ENCODE measurements at places on chromosomes 7 and 10.

DNA sequence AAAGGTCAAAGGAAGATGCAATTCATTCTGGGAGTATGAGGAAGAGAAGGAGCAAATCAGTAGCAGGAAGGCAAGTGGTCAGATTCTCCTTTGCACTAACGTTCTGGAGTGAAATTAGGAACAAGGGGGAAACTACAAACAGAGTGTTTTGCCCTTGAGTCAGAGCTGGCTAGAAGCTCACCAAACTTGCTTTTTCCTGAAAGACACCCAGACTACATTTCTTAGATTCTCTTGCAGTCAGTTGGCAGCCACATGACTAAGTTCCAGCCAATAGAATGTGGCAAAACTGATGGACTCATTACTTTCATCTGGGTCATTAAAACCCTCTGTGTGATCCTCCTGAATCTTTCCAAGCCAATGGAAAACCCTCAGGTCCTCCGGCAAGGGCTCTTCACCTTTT, 18.6 kb upstream of the DLX5 start:
- no peak for DNase-seq

- no peak for DNase-seq
These were observed 7.9 kb downstream of the EDRF1 start for GRCh38 chr10:125727436-125727835.

DNA sequence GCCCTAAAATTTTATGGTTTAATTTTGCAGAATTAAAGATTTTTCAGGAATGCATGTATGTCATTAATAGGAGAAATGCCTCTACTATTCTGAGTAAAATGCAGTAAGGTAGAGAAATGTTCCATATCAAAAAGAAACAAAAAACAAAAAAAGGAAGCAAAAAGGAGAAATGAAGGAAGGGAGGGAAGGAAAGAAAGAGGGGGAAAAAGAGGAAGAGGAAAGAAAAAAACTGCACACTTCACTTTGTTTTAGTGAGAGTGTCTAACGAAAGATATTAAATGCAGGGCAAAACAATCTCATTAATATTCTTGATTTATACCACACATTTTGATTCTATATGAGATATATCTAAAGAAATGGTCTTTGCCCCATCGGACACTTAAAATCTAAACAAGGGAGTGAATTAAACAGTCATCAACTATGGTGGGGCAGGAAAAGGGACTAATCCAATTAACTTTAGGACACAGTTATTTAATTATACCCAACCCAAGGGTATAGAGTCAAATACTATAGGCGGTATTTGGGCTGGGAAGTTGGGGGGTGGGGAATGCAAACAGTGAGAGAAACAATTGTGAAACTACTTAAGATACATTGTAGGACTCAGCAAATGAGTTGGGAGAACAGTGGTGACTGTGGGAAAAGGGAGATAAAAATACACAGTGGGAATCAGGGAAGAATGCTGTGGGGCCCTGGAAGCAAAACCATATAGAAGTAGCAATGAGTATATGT, 27.0 kb downstream of the IMMP2L start:
- no peak for DNase-seq

DNA sequence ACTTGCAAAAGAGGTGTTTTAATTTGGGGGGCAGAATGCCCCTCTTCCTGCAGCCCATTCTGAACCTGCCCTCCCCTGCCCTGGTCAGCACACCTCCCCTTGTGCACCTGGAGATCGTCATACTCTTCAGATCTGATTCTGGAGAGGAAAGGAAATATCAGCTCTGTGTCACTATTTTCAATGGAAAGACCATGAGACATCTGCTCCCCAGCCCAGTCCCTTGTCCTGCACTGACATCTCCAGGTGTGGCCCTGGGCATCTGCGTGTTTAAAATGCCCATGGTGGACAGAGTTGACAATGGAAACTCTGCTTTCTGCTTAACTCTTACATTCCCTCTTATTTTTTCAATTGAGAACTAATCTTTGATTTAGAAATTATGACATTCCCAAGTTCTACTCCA, 41.6 kb upstream of the RASGEF1A start:
- no peak for DNase-seq

GRCh38 chr10:79184145-79184625, 115.4 kb downstream of the ZMIZ1 start:
- no peak for DNase-seq

GRCh38 chr7:120055300-120055699, 217.7 kb upstream of the KCND2 start:
- no peak for DNase-seq

- DNase-seq, result no peak
These were observed 127.8 kb downstream of the CELF2 start for GRCh38 chr10:11145495-11145855.

Measured in testis (tissue), 5 donors.